ENCODE measurements at places on chromosomes 6 and 20.

DNA sequence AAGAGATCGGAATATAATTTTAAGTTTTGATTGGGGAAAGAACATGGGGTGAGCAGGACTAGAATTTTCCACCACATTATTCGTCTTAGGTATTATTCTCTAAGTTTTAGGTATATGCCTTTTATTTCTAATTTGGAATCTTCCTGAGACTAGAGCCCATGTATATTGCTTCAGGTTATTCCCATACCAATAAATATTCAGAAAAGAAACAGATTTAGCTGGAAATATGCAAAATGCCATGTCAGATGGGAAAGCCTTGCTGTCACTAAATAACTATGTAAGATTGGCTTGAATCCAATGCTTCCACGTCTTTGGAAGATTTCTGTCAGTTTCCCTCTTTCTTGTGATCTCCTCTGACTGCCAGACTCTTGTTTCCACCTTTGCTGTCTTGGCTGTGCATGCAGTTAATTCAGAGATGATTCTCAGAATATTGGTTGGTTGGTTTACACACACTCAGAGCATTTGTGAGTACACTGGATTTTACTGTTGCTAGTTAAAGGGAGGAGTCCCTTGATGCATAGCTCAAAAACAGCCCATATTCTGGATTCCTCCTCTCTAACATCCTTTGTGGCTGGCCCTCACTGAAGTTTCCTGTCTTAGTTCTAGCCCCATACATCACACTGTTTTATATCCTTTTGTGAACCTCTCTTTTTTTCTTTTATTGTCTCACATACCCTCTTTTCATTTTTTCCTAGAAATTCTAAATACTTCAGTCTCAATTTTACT lies 64.3 kb downstream of the GRM1 start:
- no peak for DNase-seq

GRCh38 chr20:51978070-51978501 lies 175.8 kb upstream of the SALL4 start:
- DNase-seq = no peak

- DNase-seq = no peak
These were observed 472.5 kb downstream of the KIF16B start for GRCh38 chr20:16100767-16101166.

- no peak for DNase-seq
These were observed 228.7 kb downstream of the GJA1 start for GRCh38 chr6:121664158-121664557.

All from CD4-positive, alpha-beta T cell treated with Interleukin-17A for 1 hour (primary cell).